ENCODE measurements at places on chromosomes 1 and 21.

DNA sequence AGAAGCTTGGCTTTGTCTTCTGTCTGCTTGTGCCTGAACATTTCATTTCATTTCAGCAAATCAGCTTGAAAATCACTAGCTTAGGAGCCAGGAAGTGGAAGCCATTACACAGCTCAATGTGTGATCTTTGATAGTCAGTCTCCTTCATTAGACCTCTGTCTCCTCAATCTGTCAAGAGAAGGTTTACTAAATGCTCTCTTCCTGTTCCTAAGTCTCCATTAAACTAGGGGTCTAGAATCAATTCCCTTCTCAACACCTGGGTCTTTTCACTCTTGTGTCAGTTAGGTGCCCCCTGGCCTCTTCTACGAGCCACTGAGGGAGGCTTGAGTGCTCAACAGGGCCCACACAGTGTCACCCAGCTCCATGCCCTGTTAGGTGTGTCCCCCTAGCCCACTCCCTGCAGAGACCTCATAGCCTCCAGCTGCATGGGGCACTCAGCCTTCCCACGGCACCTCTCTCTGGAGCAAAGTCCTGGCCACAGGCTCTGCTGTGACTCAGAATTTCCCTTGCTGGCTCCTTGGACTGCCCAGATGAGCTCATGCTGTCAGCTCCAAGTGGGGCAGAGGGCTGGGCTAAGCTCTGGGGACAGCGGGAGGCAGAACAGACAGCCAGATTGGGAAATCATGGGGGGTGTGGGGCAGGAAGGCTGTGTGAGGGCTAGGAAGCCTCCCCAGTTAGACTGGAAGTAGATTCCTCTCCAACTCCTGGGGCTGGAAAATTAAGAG lies 115.7 kb upstream of the IPO9 start:
- DNase-seq, result no peak

- no peak for DNase-seq
These were observed 495.6 kb upstream of the C1orf87 start for GRCh38 chr1:60569189-60569588.

DNA sequence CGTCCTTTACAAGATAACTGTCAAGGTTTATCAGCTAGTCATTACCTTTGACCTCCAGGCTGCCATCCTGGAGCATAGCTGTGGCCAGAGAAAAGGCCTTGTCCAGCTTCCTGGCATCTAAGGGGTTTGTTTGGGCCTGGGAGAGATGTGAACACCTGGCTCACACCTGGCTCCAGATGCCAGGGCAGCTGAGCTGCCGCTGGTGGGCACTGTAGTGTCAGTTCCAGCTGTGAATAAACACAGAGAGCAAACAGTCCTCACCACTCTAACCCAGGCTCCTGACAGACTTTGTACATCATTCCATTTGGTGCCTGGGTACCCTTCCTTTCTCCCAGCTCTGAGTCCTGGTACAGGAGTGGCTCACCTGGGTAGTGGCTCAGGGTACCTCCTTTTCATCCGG lies 14.3 kb upstream of the KCNA10 start:
- no peak for DNase-seq

DNA sequence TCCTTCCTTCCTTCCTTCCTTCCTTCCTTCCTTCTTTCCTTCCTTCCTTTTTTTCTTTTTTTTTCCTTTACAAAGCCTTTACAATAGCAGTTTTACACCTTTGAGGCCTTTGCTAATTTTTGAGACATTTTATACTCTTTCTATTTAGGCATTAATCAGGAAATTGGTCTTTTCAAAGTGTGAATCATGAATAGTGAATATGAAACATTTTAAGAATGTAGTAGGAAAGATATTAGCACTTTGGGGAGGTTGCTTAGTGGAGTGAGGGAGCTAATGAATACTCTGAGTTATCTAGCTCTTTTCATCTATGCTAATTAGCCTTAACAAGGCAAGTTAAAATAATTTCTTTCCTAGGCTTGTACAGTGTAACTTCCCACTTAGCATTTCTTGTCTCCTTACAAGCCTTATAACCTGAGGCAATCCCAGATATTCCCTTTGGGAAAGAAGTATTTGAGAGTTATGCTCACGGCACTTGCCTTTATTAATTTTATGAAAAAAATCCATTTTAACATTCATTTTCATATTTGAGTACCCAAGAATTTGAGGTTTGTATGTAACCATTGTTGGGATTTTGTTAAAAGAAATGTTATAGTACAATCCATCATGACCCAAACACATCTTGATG lies 122.6 kb downstream of the NTNG1 start:
- no peak for DNase-seq

GRCh38 chr1:37765916-37766664 lies 1.2 kb upstream of the EPHA10 start:
- DNase-seq, result no peak

- no peak for DNase-seq
These were observed 75.1 kb upstream of the GNG12 start for GRCh38 chr1:67908250-67908936.

DNA sequence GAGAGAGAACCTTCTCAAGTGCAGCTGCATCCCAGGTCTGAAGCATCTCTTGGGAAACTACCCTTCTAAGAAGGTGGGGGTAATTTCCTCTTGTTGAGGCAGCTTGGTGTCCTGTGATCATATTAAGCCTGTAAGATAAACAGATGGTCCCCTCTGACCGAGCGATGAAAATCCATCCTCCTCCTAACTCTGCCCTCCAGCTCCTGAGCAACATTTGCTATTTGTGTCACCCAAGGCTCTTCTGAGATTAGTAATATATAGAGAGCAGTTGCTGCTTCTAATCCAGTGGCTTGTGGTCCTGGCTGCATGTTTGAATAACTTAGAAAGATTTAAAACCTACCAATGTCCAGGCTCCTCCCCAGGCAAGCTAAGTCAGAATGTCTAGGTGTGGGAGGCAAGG lies 123.7 kb downstream of the DISC1 start:
- DNase-seq, result no peak

DNA sequence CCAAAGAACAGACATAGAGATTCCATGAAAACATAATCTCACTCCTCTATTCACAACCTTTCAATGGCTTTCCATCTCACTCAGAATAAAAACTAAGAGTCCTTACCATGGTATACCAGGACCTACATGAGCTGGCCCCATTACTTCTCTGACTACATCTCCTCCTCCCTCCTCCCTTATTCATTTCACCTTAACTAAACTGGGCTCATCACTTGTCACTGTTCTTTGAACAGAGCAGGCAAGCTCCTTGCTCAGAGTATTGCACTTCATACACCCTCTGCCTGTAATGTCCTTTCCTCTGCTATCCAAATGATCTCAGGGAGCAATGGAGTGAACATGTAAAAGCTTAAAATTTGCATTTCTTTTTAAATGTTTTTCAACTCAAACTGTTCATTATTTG lies 142.0 kb downstream of the MRPL39 start:
- DNase-seq, result no peak

DNA sequence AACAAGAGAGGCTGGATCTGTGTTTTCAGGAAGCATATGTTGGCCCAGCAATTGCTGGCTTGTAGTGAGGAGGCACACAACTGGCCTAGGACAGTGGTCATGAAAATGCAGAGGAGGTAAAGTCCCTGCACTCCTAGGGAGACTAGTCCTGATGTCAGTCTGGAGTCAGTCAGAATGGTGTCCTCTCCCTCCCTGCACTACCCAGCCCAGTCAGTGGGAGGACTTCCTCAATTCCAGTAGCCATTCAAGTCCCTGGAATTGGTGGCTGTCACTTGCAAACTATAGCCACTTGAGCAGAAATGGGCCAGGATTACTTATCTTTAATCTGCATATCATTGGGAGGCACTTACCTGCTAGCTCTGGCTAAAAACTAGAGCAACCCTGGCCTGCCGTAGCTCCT lies 18.6 kb downstream of the NDUFS5 start:
- no peak for DNase-seq

DNA sequence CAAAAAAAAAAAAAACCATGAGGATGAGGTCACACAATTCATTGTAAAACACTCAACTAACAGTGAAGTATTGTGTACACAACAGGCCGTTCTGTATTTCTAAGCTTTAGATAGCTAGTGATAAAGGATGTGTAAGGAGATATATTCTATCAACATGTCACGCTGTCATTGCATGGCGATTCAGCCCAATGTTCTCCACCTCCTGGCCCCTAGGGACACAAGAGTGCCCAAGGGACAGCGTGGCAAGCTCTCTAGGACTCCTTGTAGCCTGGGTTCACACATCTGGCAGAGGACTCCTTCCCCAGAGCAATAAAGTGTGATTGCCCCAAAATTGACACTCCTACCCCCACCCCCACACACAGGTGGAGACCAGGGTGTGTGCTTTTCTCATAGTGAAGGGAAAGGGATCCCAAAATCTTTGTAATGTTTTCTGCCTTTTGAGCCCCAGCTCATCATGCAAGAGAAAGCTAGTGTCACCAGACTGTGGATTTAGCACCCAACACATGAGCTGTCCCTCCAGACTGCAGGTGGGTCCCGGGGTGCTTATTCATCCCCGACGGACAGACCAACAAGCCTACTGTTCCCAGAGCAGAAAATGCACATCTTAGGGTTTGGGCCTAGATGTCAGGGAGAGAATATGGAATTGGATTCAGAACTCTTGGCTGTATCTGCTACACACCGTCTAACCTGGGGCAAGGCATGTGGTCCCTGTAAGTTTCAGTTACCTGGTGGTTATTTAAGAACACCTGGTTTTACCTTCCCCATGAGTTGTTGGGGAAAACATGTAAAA lies 11.5 kb downstream of the TMPRSS3 start:
- DNase-seq, result no peak

- no peak for DNase-seq
These were observed 30.1 kb upstream of the PTGFRN start for GRCh38 chr1:116879478-116880133.

Measured in NK-92 treated with Interleukin-12 subunit alpha and Interleukin-12 subunit beta, amount 100 ng/mL, for 24 hours (cell line).